ENCODE measurements at places on chromosomes 16 and 17.
A peak's percentile ranks its signal among the peaks of the same experiment; 100 is the strongest.

DNA sequence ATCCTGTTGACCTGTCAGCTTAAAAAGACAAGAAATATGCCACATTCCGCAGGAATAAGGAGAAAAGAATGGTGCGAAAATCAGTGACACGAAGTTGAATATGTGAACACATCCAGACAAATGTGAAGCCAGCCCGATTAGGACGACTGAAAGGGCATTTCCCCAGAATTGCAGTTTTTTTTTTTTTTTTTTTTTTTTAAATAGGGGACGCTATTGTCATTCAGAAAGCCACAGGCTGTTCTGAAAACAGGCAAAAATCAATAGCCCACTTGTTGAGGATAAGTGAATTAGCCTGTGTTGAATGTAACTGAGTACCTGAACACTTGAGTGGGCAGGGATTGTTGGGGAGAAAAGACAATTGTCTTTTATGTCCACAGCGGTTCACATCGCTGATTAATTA is 507.1 kb downstream of the WWOX start:
- DNase-seq = no peak

DNA sequence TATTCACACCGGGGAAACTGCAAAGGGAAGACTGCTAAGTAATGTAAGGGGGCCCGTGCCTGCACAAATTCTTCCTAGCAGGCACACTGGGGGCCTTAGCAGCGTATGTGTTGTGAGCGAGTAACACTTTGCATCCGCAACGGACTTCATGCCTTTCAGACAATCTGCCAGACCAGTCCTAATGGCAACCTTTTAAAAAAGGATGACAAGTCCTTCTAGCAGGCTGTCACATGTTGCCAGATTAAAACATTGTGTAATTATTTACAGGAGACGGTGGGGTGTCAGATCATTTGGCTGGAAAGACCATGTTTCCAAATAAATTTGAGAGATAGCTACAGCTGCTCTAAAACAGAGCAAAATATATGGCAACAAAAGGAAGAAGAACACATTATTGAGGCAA is 46.1 kb downstream of the CPPED1 start:
- no peak for DNase-seq

DNA sequence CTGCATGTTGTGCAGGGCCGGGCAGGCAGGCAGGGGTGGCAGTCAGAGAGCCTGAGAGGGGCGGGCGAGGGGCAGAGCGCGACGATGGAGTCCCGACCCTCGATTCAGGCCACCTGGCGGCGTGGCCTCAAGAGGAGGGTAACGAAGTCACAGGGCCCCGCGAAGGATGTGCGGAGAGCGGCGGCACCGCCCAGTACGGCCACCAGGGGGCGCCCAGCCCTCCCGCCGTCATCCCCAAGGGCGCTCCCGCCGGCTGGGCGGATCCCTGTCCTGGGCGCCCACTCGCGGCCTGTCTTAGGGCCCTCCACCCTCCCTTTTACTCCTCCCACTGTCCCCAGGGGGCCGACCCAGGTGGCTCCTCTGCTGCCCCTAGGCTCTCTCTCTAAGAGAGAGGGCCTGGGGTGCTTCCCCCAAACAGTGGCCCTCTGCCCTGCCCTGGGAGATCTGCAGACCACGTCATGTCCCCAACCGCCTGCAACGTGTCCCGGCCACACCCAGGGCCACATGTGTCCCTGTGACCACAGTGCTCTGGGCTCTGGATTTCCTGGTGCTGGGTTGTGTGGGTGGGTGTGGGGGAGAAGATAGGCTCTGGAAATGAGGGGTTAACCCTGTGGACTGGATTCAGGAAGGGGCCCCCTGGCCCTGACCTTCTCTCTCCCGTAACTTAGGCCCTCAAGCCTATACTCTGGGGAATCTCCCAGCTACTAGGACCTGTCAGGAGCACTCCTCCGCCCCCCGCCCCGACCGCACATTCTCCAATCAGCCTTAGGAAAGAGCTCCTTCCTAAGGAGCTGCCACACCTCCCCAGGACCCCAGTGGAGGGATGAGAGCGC is 5.9 kb downstream of the DPEP2 start:
- peak; percentile 92 for DNase-seq

DNA sequence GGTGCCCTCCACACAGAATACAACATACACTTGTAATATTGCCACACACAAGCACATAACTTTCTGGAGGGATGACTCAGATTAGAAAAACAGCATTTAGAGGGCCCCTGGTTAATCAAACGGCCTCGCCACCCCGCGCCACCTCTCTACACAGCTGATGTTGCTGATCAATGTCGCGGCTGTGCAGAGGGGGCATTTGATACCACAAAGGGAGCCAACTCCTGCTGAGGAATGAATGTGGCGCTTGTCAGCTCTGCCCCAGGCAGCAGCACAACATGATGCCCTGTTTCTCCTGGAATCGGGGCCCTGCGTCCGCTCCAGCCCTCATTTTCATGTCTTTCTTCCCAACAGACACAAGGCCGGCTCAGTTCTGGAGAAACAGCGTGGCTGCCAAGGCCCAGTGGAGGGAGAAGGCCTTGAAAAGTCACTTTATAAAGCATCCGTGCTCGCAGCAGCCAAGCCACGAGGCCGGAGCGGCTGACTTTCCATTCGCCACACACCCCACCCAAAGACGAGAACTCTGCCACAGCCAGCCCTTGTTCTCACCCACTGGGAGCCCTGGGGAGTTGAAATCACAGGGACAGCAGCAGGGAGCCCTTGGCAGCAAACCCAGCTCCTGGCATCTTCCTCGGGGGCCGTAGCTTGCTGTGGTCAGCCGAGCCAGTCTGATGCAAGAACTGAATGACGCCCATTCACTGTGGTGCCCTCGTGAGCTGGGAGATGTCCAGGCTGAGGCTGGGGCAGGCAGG is 65.6 kb downstream of the XYLT1 start:
- no peak for DNase-seq

DNA sequence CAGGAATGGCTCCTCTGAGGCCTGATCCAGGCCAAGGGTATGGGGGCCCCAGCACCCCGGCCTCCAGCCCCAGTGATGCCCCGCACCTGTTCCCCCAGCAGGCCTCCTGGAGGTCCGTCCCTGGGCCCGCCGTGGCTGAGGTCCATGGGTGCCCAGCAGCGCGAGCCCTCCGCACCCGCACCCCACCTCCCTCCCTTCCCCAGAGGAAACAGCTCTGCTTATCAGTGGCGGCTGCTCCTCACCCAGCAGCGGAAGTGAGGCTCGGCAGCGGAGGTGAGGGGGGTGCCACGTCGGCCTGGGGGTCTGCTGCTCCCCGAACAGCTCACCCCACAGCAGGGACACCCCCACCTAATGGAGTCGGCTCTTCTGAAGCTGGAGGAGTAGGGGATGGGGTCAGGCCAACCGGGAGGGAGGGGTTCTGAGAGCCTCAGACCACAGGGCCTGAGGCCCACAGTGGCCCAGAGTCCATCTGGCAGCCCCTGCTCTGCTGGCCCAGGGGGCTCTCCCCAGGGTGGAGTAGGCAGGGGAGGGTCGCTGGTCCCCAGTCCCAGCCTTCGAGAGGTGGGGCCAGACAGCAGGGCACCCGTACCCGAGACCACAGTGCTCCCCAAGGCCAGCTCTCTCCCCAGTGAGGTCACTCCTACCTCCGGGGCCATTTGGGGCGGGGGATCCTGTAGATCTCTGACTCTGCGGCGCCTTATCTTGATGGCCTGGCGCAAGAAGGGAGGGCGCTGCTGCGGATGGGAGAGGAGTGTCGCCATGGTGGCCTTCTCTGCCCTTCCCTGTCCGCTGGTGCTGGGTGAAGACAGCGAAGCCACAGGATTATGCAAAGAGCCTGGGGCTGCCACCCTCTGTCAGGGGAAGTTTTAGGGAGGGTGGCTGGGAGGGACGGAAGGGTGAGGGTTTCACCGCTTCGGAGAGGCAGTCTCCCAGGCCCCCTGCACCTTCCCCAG is at the start of gene UNC13D:
UNC13D (minus strand) TSS at position 828 of the 953 bp plus-strand sequence; CDS start at position 761, 67 bp downstream.
- DNase-seq = peak; percentile 91

- DNase-seq = no peak
Measured at GRCh38 chr17:70137451-70138230, 31.7 kb upstream of the KCNJ2 start.

- no peak for DNase-seq
Measured at GRCh38 chr17:55634702-55635101, 88.0 kb downstream of the TMEM100 start.

- DNase-seq = no peak
Measured at GRCh38 chr17:66978514-66979061, 14.1 kb downstream of the CACNG4 start.

- no peak for DNase-seq
Measured at GRCh38 chr16:81715358-81716196, 63.5 kb upstream of the PLCG2 start.

DNA sequence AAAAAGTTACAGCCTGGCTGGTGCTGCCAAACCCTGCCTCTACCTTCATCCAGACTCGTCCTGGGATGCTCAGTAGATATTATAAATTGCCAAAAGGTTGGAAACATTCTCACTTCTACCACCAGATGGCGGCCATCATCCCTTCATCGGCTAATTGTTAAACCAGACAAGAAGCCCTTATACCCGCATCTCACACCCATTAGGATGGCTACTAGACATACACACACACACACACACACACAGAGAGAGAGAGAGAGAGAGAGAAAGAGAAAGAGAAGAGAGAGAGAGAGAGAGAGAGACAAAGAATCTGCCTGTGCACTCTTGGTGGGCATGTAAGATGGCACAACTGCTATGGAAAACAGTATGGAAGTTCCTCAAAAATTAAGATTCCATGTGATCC is 15.0 kb upstream of the SCIMP start:
- peak; percentile 89 for DNase-seq

DNA sequence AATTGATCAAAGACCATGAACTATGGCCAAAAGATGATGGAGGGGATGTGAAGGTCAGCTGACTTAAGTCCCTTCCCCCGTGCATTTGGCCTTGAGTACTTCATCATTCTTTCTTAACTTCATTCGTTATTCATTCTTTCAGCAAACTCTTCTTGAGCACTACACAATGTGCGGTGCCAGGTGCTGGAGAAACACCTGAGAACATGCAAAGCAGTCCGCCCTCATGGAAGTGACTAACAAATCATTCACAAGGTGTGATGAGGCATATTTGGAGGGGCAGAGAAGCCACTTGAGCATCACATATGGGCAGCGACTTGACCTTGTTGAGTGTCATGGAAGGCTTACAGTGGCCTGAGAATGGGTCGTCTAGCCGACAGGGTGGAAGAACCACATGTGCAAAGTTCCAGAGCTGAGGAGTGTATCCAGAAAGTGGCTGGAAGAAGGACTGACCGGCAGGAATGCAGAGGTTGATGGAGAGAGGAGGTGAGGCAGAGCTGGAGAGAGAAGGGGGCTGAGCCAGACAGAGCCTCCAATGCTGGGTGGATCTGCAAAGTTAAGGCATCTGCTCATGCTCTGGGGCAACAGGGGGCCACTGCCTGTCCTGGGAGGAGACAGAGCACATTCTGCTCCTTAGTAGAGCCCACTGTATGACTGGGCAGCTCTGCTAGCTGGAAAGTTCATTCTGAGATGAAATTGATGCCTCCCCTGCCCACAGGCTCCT is 25.1 kb upstream of the EIF1 start:
- DNase-seq = no peak

- DNase-seq = peak; percentile 38
Measured at GRCh38 chr16:10988164-10988803, 43.9 kb downstream of the CLEC16A start.

DNA sequence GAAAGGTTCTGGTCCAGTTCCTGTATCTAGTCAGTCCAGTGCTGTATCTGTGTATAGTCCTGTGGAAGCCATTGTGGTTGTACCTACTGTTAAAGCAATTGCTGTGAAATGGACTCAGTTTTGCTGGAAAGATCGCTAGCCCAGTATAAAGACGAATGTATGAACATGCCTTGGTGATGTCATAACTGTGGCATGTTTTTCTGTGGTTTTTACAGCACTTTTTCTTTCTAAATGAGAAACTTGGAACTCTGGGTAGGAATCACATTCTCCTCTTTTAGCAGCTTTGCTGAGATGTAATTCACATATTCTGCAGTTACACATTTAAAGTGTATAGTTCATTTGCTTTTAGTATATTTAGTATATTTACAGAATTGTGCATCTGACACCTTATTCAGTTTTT is 58.1 kb downstream of the MAP2K4 start:
- DNase-seq = no peak

GRCh38 chr17:47987240-47987835 is 16.4 kb downstream of the CDK5RAP3 start:
- DNase-seq = no peak

- DNase-seq = no peak
Measured at GRCh38 chr17:80782536-80783427, 208.9 kb upstream of the CHMP6 start.

GRCh38 chr17:78146881-78147280 is 696 bp downstream of the C17orf99 start:
- no peak for DNase-seq

- peak; percentile 58 for DNase-seq
Measured at GRCh38 chr17:4440690-4441686, 7.2 kb downstream of the SPNS3 start.

DNA sequence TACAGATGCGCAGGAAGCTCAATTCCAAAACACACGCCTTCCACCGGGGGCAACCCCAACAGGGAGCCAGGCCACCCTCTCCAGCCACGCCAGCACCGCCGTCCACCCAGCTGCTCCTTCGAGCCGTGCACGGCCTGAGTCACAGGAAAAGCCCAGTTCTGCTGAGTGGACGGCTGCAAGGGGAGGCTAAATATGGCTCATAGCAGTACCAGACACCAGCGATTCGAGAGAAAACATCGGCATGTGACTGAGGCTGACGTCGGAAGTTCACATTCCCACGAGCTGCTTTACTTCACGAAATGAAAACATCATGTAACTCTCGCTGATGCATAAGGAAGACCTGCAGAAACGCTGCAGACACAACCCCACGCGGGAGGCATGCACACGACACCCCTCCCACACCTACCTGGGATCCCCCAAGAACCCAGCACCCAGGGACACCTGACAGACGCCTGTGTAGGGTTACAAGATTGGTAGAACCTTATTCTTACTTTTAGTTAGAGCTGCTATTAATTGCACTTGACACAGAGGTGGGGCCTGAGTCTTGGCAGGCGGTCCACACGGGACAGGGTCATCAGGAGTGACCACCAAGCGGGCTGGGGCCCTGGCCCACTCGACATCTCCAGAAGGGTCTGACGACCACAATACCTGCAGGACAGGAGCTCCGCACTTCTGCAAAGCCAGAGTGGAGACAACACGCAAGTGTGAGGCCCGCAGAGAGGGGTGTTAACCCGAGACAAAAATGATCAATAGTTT is 116.8 kb downstream of the ANKRD11 start:
- DNase-seq = no peak

Data from hematopoietic multipotent progenitor cell treated with erythropoietin and hydrocortisone succinate and interleukin-3 and kit ligand, for 6 days (in vitro differentiated cells).